Stimulated activated CD4-positive, alpha-beta T cell treated with anti-CD3 and anti-CD28 coated beads, Interleukin-2, amount 100 ng/mL, for 24 hours (primary cell): ENCODE measurements at places on chromosomes 3 and 15.
A peak's percentile ranks its signal among the peaks of the same experiment; 100 is the strongest.

DNA sequence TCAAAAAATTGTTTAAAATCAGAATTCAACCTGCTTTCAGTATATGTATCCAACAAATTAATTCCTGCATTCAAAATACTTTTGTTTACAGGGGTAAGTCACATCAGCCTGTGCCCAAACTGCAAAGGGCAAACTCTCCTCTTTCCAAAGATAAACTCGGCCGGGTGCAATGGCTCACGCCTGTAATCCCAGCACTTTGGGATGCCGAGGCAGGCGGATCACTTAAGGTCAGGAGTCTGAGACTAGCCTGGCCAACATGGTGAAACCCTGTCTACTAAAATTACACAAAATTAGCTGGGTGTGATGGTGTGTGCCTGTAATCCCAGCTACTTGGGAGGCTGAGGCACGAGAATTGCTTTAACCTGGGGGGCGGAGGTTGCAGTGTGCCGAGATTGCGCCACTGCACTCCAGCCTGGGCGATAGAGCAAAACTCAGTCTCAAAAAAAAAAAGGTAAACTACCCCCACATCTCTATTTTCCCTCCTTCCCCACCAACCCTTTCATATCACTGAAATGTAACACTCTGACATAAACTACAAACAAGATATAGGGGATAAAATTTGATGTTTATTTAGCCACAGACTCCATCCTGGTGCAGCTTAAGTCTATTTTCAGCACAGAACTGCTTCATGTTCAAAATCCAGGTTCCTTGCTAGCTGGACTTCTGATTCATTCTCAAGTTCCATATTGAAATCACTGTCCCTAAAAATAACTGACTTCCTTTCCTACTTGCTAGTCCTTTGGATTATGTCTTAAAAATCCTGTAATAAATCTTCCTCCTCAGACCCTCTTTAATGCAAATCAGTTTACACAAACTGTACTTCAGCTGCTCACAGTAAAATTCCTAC is 15.4 kb downstream of the UBP1 start:
- no peak for DNase-seq

DNA sequence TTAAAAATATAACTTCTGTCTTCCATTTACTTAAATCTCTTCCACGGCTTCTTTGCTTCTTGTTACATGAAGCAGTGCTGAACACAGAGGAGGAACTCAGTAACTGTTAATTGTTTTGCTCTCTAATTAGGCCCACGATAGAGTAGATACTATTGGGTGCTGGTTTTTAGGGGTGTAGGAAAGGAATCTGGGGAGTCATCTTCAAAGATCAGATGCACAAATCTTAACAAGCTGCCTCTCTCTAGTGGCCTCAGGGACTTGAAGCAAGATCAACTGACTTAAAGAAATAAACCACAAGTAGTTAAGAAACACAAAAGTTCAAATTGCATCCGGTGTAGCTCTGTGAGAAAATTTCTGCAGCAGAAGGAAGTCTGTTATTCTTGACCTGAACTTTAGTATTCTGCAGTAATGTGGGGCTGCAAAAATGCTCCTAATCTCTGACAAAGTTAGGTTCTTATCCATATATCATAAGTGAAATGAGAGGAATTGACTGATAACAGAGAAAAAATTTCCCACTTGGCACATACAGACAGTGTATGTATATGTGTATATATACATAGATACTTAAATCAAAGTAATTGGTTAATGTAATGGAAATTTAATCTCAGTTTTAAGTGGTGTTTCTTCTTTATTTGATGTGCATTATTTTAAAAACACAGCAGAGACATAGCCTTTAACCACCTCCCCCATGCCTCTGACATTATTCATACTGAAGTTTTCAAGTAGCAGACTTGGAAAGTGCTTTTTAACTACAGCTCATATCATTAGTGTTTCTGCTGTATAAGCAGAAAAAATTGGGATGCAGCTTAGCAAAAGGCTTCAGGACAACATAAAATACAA is 51.8 kb downstream of the CHST2 start:
- DNase-seq, result no peak

DNA sequence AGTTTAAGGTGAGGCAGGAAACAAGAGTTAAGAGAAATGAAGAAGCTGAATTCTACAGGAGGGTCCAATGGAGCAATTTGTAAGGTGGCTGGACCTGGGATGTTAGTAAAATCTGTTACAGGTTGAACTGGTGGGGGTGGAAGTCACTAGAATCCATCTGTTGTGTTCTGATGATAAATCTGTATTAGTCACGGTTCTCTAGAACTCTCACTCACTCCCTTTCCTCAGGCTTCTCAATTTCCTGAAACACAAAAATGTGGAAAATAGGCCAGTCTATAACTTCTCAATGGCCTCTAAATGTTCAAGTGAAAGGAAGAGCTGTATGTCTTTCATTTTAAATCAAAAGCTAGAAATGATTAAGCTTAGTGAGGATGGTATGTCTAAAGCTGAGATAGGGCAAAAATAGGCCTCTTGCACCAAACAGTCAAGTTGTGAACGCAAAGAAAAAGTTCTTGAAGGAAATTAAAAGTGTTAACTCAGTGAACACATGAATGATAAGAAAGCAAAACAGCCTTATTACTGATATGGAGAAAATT is 180.2 kb upstream of the CBLB start:
- no peak for DNase-seq

DNA sequence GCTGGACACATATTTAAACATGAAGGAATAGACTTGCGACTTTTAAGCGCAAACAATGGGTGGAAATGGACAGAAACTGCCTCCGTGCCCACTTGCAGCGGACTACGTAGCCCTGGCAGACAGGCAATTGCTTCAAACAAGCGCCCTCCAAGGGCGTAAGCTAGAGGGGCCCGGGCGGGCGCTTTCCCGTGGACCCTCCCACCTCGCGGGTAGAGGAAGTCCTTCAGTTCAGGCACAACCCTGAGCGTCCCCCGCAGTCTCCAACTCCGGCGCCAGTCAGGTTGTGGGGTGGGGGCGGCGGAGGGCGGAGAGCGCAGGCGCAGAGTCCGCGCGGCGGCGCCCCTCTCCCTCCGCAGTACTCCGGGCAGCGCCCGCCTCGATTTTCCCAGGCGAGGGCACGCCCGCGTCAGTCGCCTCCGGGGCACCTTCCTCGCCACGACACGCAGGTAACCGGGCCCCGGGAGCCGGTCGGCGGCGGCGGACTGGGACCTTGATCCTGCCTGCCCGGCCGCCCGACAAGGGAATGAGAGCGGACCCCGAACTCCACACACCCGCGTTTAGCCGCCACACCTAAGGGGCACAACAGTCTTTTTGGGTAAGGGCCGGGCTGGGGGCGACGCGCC is at the start of gene SLC35G2:
Gene SLC35G2, plus strand, starts transcription at position 358 of the 623 bp plus-strand sequence. CDS start 35,335 bp downstream, outside the sequence.
- peak; percentile 37 for DNase-seq
